KBM-7 (cell line): ENCODE measurements at places on chromosomes 7 and 10.
A peak's percentile ranks its signal among the peaks of the same experiment; 100 is the strongest.

DNA sequence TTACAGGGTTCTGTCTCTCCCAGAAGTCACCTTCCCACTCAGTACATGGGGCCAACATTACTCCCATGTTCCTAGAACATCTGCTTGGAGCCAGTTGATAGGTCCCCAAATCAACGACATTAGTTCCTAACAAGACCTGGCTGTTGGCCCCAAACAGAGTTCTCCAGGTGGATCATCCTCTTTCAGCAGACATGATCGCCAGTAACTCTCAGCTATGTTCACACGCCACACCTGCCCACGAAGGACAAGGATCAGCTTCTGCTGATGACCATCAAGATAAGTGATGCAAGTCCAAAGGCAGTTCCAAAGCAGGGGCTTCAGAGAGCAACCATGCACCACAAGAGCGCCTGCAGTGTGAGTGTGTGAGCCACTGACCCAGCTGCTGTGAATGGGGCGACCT lies 11.0 kb downstream of the ZNF777 start:
- no peak for DNase-seq

DNA sequence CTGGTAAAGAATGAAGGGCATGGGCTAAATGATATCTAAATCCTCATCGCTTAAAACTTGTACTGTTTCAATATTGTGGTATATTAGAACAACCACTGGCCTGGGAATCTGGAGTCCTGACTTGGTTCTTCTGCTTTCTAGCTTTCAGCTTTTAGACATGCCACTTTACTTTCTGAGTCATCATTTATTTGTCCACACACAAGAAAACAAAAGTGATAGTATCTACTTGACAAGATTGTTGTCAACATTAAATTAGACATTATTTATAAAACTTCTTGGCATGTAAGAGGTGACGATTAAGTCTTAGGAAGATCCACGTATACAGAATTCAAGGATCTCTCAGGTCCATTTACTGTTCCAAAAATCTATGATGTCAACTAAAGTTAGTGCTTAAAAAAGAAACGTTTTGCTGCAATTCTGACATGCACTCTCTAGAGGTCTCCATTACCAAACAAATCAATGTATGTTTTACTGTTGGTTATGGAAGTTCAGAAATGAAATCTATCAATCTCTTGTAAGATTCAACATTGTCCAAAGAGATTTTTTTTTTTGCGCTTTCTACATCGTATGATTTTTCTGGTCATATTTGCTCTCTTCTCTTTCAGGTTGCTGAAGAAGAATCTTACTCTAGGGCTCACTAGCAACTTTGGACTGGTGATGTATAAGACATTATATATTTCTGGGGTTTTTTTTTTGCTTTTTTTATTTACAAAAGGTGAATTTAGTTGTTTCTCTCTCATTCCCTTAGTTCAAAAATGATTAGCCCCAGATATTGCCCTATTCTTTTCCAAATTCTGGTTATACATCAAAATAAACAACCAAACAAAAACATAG lies 53.6 kb upstream of the DYNC1I1 start:
- DNase-seq = peak; percentile 11

GRCh38 chr10:75974080-75974479 lies 542.7 kb downstream of the LRMDA start:
- DNase-seq = no peak

GRCh38 chr7:111009526-111010040 lies 81.3 kb upstream of the LRRN3 start:
- DNase-seq = no peak

DNA sequence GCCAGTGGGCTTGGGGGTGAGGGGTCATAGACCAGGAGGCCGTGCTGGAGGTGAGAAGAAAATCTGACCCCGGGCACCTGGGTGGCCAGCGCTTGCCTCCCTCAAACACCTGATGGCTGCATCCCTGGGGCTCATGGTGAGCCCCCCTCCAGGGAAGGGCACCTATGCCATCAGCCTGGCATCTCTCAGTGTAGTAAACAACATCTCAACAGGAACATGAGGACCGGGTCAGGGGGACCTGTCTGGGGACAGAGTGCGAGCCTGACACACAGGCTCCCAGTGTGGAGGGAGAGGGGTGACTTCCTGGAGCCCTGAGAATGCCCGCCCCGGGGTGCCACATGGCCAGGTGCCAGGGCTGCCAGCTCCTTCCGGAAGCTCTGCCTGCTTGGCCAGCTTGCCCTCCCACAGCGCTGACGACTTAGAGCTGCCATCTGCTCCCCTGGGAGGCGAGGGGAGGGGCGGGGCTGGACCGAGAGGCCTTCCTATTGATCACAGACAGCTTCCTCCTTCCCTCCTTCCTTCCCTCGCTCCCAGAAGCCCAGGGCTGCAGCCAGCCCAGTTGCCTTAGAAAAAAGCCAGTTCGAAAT lies 12.3 kb downstream of the STX1A start:
- DNase-seq = peak; percentile 58

- DNase-seq = peak; percentile 21
Observed at GRCh38 chr7:151429560-151430331, 10.2 kb downstream of the CRYGN start.

- no peak for DNase-seq
Observed at GRCh38 chr7:105016709-105017656, 3.0 kb downstream of the KMT2E start.

- DNase-seq = peak; percentile 14
Observed at GRCh38 chr7:100516135-100516812, 22.7 kb upstream of the AGFG2 start.

- DNase-seq = no peak
Observed at GRCh38 chr7:88147949-88148348, 71.9 kb downstream of the SRI start.

- DNase-seq = no peak
Observed at GRCh38 chr10:128902031-128902710, 564.9 kb upstream of the MGMT start.

- DNase-seq = no peak
Observed at GRCh38 chr7:4093035-4093434, 589.1 kb upstream of the FOXK1 start.

GRCh38 chr7:98105942-98106544 lies 619 bp upstream of the LMTK2 start:
- no peak for DNase-seq

DNA sequence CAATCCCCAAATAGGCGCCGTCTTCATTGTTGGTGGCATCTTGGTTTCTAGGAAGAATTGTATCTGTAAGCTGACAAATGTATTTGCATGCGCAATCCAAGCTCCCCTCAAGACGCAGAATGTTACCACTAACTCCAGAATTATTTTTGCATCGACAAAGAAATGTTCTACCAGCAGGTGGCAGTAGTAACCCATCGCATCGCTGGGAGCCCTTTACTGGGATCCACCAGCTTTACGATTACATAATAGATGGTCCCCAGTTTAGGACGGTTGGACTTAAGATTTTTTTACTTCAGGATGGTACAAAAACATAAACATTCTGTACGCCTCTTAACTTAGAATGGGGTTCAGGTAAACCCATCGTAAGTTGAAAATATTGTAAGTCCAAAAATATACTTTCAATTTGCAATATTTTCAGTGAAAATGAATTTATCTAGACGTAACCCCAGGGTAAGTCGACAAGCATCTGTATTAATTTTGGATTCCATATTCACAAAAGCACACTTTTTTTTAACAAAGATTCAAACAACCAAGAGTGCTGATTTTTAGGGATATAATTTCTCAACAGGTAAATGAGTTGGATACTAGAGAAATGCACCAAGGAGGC lies 114.0 kb upstream of the COBL start:
- peak; percentile 57 for DNase-seq

GRCh38 chr7:8418629-8419245 lies 14.7 kb upstream of the NXPH1 start:
- DNase-seq = peak; percentile 52

- no peak for DNase-seq
Observed at GRCh38 chr7:840001-840600, 7.8 kb downstream of the SUN1 start.

GRCh38 chr10:50469288-50469687 lies 154.5 kb downstream of the SGMS1 start:
- DNase-seq = no peak

DNA sequence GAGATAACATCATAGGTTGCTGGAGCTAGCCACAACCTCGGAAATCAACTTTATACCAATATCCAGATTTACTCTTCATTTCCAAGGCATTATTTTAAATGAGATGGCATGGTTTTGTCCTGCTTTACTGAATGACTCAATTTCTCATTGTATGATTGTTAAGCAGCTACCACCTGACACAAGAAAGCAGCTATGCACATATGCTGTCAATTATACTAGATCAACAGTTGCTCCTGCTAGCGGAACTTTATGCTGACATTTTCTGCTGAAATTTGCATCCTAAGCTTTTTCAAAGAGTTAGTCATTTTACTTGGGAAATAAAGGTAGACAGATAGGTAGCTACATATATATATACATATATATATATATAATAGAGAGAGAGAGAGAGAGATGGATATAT lies 8.9 kb upstream of the CH25H start:
- no peak for DNase-seq

DNA sequence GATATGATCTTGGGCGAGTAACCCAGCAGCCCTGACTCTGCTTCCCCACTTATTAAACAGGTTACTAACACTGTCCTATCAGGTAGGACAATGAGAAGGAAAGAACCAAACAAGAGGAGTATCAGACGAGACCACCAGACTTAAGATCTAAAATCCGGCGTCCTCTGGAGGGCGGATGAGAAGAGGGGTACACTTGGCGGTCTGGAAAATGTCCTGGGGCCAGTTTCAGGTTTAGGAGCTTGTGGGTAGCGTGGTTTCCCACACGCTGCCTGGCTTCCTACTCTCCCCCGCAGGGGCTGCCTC lies 635 bp downstream of the ZNF32 start:
- DNase-seq = peak; percentile 58

DNA sequence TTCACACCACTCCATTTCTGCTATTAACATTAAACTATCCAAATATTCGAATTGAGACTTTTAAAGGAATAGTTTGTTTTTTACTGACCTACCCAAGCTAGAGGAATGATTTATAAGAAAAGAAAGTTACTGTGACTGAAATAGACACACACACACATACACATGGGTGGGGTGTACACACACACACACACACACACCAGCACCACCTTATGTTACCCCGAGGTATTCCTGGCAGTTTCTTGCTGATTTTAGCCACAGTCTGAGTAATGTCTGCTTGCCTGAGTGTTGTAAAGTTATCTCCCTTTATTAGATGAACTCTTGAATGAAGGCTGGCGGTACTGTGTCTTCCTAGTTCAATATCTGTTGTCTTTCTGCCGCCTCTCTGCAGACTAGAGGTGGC lies 91.3 kb upstream of the PRKG1 start:
- no peak for DNase-seq

- no peak for DNase-seq
Observed at GRCh38 chr7:112022128-112022527, 184.1 kb downstream of the DOCK4 start.

DNA sequence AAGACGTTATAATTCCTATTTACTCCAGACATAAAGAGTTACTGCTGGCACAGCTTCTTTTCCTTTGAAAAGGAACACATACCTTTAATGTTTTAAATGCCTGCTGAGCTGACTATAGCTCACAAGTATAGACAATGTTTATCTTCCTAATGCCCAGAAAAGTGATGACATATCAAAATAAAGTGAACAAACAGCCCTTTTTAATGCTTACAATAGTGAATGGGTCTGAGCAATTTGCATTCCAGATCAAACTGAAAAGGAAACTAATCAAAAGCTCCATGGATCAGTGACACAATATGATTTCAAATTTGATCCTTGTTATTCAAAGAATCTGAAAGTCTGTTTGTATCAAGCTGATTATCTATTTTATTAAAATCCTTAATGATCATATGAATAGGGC lies 233.6 kb upstream of the SEMA3E start:
- DNase-seq = no peak

DNA sequence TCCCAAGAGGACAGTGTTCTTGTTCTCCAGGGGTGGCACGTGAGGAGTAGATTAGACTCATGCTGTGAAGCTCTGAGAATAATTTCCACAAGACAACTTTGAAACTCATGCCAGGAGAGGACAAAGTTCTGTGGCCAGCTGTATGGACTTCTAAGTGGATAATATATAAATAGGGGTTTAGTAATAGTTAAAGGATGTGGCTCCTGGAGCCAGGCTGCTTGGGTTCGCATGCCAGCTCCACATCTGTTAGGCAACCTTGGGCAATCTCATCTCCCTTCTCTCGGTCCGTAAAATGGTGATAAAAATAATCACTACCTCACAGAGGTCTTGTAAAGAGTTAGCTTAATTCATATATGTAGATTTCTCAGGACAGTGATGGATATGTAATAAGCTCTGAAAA lies 35.8 kb downstream of the ACSL5 start:
- DNase-seq = no peak

DNA sequence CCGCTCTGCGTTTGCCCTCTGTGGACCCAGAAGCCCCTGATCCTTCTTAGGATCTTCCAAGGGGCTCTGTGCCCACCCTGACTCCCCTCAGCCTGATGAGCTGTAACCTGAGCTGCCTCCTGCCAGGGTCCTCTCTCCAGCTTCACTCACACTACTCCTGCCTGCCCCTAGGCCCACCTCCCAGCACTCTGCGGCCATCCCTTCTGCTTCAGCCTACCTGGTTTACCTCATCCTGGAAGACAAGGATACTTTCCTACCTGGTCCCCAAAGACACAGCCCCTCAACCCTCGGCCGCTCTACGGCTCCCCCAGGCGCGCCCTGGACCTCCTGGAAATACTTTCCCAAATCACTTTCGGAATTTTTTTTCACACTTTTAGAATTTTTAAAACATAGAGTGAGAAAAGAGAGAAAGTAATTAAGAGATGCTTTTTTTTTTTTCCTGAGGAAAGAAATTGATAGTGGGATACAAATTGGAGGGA lies 6.4 kb upstream of the ZNF862 start:
- DNase-seq = no peak

DNA sequence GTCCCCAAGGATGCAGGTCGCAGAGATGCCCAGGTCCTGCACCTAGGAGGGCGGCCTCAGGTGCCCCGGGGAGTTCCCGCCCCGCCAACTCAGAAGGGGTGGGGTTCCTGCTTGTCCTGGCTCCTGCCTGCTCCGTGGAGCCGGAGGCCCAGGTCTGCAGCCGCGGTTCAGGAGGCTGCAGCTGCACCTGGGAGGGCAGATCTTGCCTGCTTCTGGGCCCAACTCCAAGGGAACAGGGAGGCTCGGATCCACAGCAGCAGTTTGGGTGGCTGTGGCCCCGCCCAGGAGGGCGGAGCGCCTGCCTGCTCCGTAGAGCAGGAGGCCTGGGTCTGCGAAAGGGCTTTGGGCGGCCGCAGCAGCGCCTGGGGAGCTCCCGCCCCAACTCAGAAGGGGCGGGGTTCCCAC lies 108.2 kb upstream of the EGR2 start:
- DNase-seq = no peak

- no peak for DNase-seq
Observed at GRCh38 chr7:37908221-37908788, 8.3 kb downstream of the SFRP4 start.

GRCh38 chr7:106979551-106980357 lies 64.8 kb upstream of the PRKAR2B start:
- no peak for DNase-seq

GRCh38 chr7:14507617-14508016 lies 394.9 kb downstream of the DGKB start:
- DNase-seq = no peak

DNA sequence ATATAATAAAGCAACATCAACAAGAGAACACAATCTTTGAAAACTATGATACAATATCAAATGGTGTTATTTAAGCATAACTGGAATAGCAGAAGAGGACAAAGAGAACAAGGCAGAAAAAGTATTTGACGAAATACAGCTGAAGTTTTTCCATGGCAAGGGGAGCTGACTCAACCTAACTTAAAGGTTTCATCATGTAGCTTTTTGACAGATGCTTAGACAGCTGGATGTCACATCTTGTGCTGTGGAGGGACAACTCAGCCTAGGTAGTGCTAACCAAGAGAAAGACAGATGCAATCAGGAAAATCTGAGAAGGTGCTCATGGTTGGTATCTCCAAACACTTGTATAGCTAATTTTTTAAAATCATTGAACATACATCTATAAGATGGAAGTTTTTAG lies 208.2 kb downstream of the TFEC start:
- DNase-seq = no peak
